ENCODE measurements at places on chromosomes 11 and 22.

- DNase-seq, result no peak
Observed at GRCh38 chr11:124873951-124874350, 8.7 kb downstream of the ROBO3 start.

- DNase-seq, result no peak
Observed at GRCh38 chr11:5286351-5286750, 15.4 kb downstream of the OR51B4 start.

GRCh38 chr11:9601037-9601875, 27.8 kb downstream of the WEE1 start:
- no peak for DNase-seq

GRCh38 chr11:67541198-67541597, 18.0 kb upstream of the CABP2 start:
- DNase-seq, result no peak

- DNase-seq, result no peak
Observed at GRCh38 chr11:9357041-9357440, 27.4 kb upstream of the IPO7 start.

GRCh38 chr11:118054712-118055640, 21.9 kb upstream of the TMPRSS4 start:
- no peak for DNase-seq

DNA sequence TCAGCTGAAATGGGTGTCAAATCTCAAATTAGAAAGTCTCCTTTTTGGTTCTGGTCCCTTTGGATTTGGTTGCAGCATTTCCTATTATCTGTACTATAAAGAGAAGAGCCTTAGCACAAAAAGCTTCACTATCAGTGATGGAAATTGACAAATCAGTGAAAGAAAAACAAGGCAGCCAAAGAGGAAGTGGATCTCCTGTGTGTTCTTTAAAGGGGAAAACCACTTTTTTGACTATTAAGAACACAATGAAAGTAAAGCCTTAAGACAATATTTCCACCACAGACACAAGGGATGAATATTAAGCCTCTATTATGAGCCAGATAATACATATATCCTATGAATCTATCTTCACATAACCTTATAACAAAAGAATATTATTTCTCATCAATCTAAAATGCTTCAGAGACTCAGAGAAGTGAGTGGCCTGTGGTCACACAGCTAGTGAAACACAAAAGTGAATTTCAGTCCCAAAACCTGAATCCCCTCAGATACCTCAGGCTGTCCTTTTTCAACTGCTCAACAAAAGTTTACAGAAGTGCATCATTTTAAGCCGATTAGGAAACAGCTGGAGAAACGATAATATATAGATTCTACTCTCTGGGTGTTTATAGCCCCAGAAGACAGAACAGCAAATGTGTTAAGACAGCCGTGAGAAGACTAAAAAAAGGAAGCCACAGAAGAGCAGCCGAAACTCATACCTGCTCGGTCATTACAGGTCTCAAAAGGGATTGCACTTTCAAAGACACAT, 24.4 kb upstream of the FSHB start:
- no peak for DNase-seq

DNA sequence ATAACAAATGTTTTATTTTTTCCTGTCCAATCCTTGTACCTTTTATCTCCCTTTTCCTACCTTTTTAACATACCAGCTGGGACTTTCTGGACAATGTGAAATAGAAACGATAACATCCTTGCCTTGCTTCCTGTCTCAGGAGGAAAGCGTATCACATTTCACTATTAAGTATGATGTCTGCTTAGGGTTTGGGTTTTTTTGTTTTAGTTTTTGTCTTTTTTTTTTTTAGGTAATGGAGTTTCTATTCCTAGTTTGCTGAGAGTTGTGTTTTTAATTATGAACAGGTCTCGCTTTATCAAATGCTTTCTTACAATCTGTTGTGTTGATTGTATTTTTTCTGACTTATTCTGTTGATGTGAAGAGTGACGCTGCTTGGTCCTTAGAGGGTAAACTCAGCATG, 64.2 kb upstream of the KCNQ1OT1 start:
- no peak for DNase-seq

DNA sequence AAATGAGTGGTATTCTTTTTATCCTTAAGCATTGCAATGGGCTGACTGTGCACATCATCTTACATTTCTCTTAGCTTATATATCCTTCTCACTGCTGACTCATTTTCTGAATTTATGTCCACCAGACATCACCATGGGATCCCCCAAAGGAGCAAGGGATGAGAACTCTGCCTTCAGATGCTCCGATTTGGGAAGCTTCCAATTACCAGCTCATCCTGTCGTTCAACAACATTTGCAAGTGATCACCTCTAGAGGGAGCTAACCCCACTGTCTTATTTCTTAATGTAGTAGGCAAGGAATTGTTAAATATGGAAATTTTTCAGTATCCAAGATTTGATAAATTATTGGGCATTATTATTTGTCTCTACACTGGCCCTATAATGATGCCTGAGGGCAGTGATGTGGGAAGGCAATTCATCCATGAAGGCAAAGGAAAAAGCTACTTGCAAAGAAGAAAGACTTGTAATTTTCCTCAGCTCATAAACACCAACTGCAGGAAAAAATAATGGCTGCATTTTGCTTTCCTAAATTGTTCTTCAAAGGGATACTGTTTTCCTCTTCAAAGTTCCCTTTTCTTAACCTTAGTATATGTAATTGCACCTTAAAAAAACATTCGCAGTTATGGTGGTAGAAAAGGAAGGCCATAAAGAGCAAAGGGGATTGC, 102.4 kb upstream of the FSHB start:
- no peak for DNase-seq

DNA sequence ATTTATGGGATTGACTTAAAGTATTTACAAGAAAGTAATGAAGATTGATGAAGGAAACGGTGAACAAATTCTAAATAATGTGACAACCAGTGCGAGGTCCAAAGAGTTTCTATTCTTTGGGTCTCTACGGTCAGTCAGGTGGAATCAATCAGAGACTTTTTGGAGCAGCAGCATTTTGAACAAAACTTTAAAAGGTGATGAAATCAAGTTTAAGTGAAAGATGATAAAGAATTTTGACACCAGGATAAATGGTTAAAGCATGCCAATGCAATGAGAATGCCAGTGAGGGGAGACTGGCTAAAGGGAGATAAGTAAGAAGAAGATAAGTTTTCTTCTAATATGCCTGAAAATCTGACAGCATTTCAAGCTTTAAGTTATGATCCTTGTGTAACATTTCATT, 67.9 kb downstream of the DCUN1D5 start:
- no peak for DNase-seq

- no peak for DNase-seq
Observed at GRCh38 chr11:89626366-89626765, 83.7 kb upstream of the TRIM77 start.

GRCh38 chr11:64299847-64300648, at the start of gene CATSPERZ:
TSS of gene CATSPERZ (plus strand) at chr11:64300358. CDS start at chr11:64300411, 53 bp downstream.
- no peak for DNase-seq

DNA sequence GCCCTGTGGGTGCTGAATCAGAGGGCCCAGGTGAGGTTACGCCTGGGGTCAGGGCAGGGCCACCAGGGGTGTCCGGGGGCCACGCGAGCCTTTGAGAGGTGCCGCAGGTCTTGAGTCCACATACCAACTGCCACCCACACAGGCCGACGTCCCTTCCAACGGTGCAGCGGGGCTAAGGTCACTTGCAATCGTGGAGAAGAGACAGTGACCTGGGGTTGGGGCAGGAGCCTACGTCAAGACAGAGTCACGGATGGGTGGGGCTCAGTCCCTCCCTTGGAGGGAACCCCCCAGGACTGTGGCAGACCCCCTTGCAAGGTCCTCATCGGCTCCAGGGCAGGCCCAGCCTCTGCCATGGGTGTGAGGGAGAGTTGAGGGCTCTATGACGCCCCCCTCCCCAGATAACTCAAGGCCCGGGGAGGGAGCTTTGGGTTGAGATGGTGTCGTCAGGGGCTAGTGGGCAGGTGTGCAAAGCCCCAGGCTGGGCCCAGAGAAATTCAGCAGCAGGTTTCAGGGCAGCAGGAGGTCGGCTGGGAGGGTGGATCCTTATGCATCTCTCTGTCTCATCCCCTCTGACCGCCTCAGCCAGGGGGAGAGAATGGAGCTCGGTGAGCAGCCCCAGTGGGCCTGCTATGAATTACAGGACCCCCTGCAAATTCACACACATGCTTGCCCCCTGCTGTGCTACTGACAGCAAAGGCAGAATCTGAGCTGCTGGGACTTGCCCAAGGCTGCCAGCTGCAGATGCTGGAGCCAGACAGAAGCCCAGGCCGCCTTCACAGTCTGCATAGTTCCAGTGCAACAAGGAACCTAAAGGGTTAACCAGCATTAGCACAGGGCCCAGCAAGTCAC, 60.0 kb downstream of the MYEOV start:
- DNase-seq, result no peak

GRCh38 chr11:61198361-61198760, 5.0 kb upstream of the PGA3 start:
- DNase-seq, result no peak

GRCh38 chr11:93623920-93624319, 37.6 kb upstream of the CEP295 start:
- no peak for DNase-seq

- no peak for DNase-seq
Observed at GRCh38 chr11:17554487-17554886, 7.4 kb downstream of the OTOG start.

- no peak for DNase-seq
Observed at GRCh38 chr11:19802773-19803293, 90.2 kb downstream of the NAV2 start.

DNA sequence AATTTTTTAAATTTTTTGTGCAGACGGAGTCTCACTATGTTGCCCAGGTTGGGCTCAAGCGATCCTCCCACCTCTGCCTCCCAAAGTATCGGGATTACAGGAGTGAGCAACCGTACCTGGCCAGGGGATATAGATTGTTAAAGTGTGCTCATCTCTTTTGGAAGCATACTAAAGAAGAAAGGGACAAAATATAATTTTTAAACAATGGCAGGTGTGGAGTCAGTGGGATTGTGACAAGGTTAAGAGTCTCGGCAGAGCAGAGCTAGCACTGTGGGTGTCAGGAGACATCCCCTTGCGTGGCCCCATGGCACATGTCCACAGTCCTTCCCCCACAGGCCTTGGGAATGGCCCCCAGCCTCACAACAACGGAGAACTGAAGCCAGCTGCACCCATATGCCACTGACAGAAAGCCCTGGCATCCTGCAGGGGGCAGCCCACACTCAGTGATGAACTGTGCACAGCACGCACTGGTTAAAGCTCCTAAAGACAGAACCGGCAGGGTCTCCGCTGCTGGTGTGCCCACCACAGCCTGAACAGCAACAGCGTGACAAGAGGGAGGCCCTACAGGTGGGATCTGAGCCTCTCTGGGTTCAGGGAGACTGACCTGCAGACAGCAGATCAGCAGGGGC, 29.9 kb downstream of the SERPIND1 start:
- no peak for DNase-seq

DNA sequence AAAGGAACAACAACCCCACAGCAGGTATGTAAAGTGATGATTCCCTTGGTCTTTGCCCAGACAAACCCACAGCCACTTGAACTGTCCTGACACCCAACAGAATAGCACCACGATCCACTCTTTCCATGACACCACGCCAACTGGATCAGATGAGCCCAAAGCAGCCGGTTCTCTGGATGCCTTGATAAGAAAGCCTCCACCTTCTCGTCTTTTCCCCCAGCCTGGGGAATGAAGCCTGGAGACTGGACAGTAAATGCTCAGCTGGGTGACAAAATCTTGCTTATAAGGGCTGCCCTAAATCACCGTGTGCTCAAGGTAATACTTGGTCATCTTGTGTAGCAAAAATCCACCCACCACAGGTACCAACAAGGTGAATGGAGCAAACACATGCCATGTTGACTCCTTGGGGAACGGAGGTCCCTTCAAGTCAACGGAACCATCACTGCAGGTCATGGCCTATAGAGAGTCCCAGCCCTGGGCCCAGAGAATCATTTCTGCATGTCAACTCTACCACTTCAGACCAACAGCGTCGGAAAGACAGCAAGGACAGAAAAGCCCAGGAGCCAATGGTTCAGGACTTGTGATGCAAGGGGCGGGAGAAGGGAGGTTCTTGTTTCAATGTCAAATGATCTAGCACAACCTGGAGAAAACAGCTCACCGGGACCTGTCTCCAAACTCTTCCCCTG, 2.2 kb upstream of the MYO18B start:
- no peak for DNase-seq

DNA sequence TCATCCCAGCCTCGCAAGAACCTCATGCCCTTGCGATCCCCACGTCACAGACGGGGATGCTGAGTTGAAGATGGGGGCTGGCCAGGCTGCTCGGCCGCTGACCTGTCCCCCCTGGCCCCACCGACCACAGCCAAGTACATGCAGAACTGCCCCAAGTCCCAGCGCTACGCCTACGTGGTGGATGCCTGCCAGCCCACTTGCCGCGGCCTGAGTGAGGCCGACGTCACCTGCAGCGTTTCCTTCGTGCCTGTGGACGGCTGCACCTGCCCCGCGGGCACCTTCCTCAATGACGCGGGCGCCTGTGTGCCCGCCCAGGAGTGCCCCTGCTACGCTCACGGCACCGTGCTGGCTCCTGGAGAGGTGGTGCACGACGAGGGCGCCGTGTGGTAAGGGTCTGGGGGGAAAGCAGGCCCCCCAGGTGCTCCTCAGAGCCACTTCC, 10.0 kb downstream of the MUC5B start:
- DNase-seq, result no peak

GRCh38 chr11:75473684-75474083, 40.7 kb upstream of the KLHL35 start:
- DNase-seq, result no peak

GRCh38 chr11:17535488-17535887, 8.7 kb downstream of the USH1C start:
- no peak for DNase-seq

GRCh38 chr11:73396985-73397384, 20.8 kb downstream of the RELT start:
- DNase-seq, result no peak

DNA sequence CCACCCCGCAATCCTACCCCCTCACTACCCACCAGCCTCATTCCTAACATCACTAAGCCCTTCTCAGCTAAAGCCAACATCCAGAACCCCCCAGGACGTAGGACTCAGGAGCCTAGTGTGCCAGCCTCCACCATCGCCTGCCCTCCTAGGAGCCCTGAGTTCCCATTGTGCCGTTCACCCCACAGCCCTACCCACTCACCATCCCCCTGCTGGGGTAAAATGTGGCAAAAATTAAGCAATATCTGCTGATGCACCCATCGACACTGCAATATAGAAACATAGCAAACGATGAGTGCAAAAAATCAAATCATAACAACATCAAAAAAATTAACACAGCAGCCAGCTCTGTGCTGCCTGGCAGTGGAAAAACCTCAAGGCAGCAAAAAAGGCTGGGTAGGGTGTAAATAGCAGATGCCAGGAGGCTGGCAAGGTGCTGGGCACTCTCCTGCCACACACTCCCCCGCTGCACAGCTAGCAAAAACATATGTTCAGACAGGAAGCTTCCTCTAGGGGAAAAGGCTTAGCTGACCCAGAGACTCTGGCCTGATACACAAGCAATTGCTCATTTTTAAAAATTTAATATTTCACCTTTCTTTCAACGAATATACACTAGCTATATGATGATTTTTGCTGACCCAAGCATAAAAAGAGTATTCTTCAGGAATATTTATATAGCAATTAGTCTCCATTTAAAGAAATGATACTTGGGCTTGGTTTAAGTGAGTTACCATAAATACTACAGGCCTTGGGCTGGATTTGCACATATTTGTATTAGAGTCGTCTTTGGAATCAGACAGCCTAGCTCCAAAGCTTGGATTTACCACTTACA, 33.8 kb downstream of the PRDM10 start:
- no peak for DNase-seq

Measured in retinal pigment epithelial cell (primary cell).